ENCODE measurements at places on chromosomes 2 and 18. TPM values are rescaled to one million over a fixed set of nuclear protein-coding genes. Genes with fewer than 3 reads are reported as not detected.

Gene GAD1
- total RNA-seq: 1.1 TPM

Gene BOK
- 35.0 TPM for total RNA-seq

Gene RTP5
- total RNA-seq: not detected

Gene LOXL3
- 0.52 TPM for total RNA-seq

Gene ARHGAP28
- total RNA-seq: 2.4 TPM

Gene FOXI3
- total RNA-seq: not detected

Gene GAREM1
- 22.9 TPM for total RNA-seq

Gene DNAJC5G
- total RNA-seq: not detected

Gene APCDD1
- total RNA-seq: 42.2 TPM

GRCh38 chr2:185456517-185456916 is 282.1 kb upstream of the FSIP2 start:
- peak; percentile 61 for ATAC-seq

- no peak for ATAC-seq
Observed at GRCh38 chr18:48636436-48636835, 97.6 kb downstream of the CTIF start.

GRCh38 chr2:203739351-203739750 is 32.9 kb downstream of the CD28 start:
- no peak for ATAC-seq

DNA sequence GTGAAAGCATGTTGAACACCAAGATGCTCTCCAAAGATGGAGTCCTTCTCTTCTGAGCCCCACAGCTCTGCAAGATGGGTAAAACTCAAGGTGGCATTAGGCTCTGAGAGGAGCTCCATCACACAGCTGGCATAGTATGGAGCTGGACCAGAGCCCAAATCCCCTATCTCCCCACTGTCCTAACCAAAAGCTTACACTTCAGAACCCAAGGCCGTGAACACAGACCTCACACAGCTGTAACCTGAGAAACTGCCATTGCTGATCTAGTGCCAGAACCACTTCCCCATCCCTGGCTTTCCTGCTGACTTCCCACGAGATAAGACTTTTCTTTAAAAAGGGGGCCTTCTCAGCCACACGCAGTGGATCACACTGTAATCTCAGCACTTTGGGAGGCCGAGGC is 25.0 kb downstream of the TTC32 start:
- no peak for ATAC-seq

DNA sequence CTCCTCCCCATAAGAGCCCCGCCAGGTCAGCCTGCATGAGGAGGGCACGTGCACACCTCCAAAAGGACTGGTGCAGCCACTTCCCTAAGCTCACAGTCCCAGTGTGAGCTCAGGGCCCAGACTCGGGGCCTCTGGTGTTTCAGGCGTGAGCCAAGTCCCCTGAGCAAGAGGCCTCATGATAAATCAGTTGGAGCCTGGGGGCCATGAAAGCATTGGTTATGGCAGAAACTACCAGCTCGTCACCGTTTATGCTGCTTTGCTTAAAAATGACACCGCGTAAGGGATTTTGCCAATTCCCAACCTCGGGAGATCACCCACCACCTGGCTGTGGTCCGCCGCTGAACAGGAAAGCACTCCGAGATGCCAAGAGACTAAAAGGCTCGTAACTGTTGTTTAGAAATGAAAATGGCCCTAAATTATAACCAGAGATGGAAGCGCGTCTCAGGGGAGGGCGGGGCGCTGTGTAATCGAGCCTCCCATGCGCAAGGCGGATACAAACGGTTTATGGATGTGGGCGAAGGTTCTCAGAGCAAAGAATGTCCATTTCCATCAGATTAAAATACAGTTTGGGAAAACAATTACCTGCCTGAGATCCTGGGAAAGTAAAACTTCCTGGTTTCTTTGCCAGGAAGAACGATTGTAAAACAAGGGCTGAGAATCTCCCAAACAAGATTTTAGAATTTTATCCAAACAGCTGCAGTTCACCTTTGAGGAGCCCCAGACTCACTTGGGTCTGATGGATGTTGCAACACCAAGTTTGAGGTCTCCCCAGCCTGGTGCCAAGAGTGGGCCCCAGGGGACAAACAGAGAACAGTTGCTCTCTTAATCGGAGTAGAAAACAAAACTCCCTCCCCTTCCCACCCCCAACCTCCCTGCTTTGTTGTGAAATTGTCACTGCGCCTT is 141.4 kb downstream of the BCL2 start:
- ATAC-seq: no peak

GRCh38 chr2:2941205-2941604 is 436.4 kb downstream of the EIPR1 start:
- ATAC-seq: no peak

GRCh38 chr2:123073371-123073770 is 951.7 kb upstream of the CNTNAP5 start:
- ATAC-seq: no peak

GRCh38 chr2:109176928-109177327 is 47.9 kb downstream of the SH3RF3 start:
- no peak for ATAC-seq
